Foreskin melanocyte (primary cell): ENCODE measurements at places on chromosomes 7 and 10.

GRCh38 chr7:142892951-142893350, 7.4 kb upstream of the TRPV6 start:
- DNase-seq: no peak

DNA sequence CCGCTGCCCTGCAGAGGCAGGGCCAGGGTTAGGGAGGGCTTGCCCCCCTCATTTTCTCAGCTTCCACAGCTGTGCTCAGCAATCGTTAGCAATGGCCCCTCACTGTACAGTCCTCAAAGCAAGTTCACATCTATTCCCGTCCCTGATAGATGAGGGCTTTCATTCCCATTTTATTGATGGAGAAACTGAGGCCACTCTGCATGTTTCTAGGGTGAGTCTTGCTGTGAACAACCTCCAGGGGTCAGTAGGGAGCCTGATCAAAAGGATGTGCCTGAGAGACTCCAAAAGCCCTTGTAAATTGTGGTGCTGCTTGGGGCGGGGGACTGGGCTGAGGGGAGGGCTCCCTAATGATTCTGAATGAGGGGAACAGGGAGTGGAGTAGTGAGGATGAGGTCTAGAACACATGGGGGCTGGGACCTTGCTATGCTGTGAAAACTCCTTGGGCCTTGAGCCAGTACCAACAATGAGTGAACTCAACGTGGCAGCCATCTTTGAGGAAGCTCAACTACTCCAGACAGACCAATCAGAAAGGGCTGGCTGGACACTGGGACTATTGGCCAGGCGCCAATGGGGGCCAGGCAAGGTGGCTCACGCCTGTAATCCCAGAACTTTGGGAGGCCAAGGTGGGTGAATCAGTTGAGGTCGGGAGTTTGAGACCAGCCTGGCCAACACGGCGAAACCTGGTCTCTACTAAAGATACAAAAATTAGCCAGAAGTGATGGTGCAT, 6.7 kb upstream of the GRIFIN start:
- DNase-seq: no peak

DNA sequence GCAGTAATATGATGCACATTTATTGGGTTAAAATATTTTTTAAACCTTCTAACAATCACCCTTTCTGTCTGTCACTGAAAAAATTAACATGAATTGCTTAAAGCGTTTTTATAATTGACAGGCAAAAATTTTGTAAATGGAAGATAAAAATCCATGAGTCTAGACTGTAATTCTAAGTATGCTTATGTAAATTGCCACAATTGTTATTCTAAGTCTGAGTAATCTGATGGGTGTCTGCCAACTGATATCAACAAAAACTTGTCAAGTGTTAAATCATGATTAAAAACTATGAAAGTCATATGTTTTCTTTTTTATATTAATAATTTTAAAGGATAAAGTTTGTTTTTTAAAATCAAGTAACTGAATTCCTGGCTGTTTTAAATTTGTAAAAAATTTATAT, 208.2 kb downstream of the CDK14 start:
- no peak for DNase-seq

DNA sequence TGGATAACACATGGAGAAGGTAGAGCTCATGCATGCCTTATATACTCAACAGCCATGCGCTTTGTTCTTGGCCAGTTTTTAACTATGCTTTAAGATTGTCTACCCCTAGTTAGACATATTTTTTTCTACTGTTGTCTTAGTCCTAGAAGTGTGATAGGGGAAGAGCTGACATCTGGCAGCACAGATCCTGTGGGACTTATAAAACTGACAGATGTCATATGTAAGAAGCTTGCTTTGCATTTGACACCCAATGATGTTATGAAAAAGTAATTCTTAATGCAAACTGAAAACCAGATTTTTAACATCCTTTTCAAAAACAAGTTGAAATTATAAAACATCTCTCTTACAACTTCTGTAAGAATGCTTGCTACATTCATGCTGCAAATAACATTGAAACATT, 715.9 kb upstream of the LRRN3 start:
- DNase-seq: no peak

DNA sequence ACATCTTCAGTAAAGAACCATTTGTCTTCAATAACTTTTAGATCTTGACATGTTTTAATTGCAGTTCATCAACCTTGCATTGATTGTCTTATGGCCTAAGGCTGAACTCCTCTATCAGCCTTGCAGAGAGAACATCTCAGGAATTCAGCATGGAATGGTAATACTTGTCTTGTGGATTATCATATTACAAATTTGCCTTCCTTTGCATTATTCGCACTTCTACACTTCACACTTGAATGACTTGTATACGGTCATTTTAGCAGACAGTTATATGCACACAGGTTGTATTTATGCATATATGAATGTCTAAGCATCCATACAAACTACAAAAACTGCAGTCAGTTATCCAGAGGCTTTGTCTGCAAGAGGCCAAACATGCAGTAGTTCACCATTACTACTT, 31.7 kb downstream of the GPR85 start:
- DNase-seq: no peak

- no peak for DNase-seq
Measured at GRCh38 chr7:146510088-146510680, 393.6 kb downstream of the CNTNAP2 start.

DNA sequence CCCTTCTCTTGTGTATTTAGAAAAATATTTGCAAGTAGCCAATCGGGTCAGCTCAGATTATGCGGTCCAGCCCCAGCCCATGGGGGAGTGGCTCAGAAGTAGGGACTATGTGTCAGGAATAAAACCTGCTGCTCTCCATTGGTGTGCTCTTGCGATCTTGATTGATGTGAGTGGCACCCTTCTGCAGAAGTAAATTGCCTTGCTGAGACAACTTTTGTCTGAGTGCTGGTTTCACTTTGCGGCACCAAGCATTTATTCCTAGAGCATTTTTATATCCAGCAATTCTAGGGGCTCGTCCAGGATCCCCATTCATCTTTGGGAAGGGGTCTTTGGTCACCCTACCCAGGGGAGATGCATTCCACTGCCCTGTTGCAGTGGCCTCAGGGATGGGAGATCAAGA, 26.1 kb upstream of the FAM221A start:
- DNase-seq: no peak

DNA sequence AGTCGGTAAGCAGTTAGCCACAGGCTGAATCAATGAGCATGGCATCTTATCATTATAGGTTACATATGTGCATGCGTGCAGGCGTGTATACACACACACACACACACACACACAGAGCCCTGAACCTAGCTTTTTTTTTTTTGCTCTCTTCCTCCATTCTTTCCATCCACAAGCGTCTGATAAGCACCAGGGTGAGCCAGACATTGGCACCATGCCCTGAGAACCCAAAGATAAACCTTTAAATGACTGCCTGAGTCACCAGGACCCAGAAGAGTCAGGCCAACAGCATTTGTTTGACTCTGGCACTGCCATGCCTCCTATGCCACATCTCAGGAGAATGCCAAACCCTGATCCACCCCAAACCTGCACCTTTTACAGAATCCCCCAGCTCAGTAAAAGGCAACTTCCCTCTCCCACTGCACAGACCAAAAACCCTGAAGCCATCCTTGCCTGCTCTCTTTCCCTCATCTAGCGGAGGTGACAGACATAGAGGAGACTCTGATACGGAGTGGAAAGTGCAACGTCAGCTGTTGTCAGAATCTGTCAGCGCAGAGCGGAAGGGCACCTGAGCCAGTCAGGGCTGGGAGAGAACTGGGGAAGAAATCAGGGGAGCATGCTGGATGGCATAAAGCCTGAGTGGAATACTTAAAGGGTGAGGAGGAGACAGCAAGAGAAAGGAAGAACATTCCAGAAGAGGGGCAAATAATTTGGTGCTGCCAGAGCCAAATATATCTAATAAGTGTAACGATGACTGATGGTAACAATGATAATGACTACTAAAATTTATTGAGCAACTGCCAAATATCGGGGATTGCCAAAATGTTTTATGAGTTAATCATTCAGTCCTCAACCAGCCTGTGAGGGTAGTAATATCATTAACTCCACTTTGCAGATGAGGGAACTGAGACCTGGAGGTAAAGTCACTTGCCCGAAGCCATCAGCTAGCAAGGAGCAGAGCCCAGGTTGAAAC, 3.2 kb downstream of the PARP12 start:
- no peak for DNase-seq

- no peak for DNase-seq
Measured at GRCh38 chr7:77328669-77329068, 87.5 kb downstream of the GSAP start.

DNA sequence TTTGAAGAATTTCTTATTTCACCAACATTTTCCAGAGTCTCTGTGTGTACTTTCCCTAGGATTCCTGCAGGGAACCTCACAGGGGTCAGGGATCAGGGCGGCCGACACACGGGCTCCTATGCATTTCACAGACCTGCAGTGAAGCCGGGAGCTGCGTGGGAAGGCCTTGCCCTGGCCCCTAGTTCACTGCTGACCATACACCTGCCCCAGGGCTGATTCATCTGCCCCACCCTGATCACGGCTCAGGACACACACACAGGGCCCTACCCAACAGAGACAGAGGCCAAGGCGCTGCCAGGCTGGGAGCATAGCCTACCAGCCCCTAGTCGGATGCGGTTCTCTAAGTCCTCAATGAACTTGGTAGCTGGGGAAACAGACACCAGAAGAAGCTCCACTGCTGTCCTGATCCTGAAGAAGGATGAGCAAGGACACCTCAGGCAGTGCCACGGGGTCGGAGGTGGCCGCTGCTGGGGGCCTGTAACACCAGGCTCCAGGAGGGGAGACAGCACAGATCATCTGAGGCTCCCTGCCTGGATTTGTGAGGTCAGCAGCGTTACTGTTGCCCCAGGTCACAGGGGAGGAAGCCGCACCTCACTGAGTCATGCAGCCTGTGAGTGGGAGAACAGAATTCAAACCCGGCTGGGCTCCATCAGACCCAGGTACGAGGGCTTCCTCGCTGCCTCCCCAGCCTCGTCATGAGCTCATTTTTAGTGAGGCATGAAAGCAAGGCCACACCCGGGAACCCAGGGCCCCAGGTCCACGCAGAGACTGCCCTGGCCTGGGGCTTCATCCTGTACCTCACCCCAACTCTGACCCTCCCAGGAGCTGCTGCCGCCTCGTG, 278.8 kb upstream of the PPP2R2D start:
- no peak for DNase-seq

GRCh38 chr7:106488465-106488864, 172.5 kb downstream of the CCDC71L start:
- DNase-seq: no peak

- DNase-seq: no peak
Measured at GRCh38 chr10:127745861-127746260, 8.9 kb downstream of the FOXI2 start.

DNA sequence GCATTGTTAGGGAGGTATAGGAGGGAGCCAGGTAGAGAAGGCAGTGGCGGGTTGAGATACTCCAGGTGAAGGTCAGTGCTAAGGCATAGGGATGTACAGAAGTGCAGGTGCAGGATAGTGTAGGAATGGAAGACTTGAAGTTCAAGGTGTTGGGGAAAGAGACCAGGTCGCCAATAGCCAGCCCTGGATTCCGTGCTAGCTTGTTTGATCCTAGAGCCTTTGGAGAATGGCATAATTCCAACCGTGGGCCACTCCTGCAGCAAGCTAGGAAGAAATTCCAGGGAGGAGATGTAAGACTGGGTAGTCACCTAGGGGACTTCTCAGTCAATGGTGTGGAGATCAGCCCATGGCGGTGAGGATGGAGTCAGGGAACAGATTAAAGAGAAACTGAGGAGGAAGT, 272.7 kb downstream of the RPS24 start:
- no peak for DNase-seq

GRCh38 chr10:131825150-131825848, 75.5 kb upstream of the PPP2R2D start:
- DNase-seq: no peak

GRCh38 chr7:81655271-81655670, 114.6 kb downstream of the HGF start:
- DNase-seq: no peak

DNA sequence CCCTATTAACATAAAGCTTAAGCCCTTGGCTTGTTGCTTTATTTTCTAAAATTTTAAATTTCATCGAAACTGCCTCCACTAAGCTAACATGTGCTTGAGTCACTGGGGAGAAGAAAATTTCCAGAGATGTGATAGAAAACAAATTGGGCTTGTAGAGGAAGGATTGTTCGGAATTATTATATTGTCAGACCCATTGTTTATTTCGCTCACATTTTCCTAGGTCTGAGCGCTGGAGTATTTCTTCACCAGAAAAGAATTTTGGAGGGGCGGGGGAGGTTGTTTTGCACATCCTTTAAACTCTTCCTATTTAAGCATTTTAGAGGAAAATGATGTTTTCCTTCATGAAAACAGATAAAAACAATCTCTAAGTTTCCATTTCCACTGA, 29.1 kb downstream of the CELF2 start:
- no peak for DNase-seq

DNA sequence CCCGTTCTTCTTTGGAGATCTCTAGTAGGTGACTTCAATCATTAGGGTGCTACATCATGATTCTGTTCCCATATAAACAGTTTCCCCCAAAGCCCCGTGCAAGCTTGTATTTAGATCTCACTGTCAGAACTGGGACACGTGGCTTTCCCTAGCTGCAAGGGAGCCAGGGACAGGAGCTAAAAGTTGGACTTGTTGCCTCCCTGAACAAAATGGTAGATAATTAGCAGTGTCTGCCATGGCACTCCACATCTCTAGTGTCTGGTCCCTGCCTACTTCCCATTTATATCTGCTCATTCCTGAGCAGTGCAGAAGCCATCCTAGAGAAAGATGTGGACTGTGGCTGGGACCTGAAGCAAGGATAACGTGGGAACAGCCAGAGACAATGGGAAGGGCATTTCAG, 76.6 kb upstream of the FGFR2 start:
- no peak for DNase-seq

DNA sequence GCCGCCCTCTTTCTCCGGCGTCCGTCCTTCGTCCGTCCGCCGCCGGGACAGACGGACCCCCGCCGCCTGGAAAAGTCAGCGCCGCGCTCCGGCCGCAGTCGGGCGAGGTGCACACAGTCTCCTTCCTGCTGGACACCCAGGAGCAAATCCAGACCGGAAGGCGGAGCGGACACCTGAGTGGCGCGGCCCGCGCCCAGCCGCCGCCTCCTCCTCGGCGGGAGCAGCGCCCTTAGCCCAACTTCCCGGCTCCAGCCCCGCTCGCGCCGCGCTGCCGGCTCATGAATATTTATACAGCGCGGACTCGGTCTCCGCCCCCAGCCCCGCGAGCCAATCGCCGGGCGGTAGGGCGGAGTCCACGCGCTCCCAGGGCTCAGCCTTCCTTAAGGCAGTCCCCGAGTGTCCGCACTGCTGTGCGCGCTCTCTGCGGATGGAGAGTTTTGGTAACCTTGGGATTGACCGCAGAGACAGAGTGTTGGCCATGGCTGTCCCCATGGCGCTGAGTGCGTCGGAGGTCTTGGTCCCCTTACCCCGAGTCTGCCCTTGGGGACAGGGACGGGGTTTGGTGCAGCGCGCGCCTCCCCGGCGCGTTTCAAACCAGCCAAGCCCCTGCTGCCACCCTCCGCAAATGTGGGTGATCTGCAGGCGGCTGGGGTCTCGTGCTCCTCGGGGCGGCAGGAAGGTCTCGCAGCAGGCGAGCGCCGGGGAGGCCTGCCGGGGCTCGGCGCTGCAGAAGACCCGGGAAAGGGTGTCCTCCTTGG, at the start of gene FZD8:
Gene FZD8, minus strand, starts transcription at position 262 of the 758 bp plus-strand sequence. CDS start 867 bp downstream, outside the sequence.
- peak; percentile 86 for DNase-seq
